ENCODE measurements at places on chromosomes 1 and 21.

DNA sequence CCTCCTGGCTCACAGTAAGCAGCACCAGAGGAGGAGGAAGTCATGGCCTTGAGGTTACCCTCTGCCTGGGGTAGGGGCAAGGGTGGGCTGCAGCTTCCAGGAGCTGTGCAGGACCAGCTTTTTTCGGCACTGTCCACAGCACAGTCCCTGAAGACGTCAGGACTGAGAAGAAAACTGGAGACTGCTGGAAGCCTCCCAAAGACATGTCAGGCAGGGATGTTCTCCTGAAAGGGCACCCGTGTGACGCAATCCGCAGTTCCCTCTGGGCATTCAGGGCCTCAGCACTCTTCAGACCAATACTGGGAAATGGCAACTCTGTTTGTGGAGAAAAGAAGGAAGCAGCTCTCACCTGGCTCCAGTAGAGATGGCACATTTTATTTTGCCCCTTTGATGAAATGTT, 64.8 kb upstream of the TENT5C start:
- no peak for DNase-seq

DNA sequence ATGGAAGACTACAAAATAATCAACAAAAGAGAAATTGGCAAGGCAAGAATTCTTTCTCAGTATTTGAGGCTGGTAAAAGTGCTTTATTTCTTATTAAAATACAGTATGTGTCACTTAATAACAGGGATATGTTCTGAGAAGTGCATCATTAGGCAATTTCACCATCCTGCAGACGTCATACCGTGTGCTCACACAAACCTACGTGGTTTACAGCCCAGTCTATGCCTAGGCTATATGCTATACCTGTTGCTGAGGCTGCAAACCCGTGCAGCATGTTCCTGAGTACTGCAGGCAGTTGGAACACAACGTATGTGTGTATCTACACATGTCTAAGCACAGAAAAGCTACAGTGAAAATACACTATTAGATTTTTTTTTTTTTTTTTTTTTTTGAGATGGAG, 2.7 kb upstream of the CCDC27 start:
- no peak for DNase-seq

DNA sequence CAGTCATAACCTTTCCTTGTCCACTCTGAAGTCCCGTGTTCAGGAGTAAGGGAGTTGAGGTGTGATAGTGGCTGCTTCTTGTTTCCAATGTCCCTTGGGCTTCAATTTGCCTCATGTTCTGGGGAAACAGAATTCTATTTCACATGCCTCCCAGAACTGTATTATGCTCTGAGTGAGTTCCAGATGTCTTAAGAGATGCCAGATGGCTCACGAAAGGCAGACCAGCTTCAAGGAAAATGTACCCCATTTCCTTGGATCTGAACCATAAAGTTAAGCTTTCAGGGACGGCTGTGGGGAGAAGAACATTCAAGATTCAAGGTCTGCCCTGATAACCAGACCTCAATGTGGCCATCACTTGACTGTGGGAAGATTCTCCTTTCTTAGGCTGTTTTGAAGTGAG, 42.4 kb downstream of the C1orf87 start:
- no peak for DNase-seq

- DNase-seq, result no peak
Measured at GRCh38 chr1:164611754-164612642, 53.0 kb downstream of the PBX1 start.

GRCh38 chr1:228392111-228392936, 14.3 kb downstream of the TRIM11 start:
- no peak for DNase-seq

- DNase-seq, result no peak
Measured at GRCh38 chr1:12048372-12048771, 14.7 kb upstream of the TNFRSF8 start.

GRCh38 chr1:175195281-175195680, 2.7 kb upstream of the KIAA0040 start:
- DNase-seq, result no peak

DNA sequence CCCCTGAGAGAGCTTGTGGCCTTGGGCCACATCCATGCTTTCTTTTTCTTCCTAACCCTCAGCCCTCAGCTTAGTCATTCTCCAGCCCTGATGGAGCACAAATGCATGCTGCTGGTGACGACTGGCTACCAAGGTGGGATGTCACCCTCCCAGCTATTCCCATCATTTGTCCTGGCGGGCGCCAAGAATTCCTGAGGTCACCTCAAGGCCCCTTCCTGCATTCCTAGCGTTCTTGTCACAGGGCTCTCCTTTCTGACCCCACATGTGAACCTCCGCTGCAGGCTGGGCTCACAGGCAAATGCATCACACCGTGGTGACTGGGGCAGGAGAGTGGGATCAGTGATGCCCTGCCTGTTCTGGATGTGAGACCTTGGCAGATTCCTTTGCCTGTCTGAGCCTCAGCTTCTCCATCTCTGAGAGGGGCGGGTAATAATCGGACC, 53.4 kb upstream of the IFFO2 start:
- no peak for DNase-seq

DNA sequence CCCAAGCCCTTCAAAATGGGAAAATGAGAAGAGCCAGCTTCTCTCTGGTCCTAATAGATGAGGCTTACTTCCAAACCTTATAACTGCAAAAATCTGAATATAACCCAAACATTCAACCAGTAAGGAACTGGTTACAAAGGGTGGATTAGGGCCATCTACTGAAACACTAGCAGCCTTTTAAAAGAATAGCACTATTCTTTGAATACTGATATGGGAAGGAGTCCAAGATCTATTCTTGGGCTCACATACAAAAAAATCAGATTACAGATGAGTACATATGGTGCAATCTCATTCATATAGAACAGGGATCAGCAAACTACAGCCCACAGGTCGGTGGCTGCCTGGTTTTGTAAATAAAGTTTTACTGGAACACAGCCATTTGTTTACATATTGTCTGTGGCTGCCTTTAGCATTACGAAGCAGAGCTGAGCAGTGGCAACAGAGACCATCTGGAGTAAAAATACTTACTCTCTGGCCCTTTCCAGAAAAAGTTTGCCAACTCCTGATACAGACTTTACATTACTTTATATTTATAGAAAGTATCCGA, 167.7 kb downstream of the ZSCAN20 start:
- peak; percentile 74 for DNase-seq

DNA sequence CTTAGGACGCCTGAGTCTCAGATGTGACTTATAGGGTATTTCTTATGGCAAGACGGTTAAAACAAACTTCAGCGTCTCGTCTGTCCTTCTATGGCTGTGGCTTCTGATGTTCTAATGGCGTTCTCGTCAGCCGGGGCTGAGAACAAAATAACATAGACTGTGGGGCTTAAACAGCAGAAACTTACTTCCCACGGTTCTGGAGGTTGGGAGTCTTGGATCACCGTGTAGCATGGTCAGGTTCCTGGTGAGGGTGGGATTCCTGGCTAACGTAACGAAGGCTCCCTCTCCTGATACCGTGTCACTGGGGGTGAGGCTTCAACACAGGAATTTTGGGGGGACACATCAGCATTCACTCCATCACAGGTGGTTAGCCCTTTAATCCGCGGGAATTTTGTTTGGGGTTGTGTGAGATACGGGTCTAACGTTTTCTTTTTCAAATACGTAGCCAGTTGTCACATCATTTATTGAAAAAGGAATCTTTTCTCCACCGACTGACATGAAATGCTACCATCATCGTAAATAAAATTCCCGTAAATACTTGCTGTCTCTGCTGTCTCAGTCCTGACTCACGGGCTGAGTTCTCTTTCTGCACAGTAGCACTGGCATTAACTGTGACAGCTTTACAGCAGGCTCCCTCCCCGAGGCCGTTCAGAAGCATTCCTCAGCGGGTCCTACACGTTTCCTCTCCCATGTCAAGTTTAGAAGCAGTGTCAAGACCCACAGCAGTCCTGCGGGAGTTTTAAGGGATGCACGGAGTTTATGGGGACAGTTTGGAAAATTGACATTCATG, 8.1 kb upstream of the POFUT2 start:
- DNase-seq, result no peak

DNA sequence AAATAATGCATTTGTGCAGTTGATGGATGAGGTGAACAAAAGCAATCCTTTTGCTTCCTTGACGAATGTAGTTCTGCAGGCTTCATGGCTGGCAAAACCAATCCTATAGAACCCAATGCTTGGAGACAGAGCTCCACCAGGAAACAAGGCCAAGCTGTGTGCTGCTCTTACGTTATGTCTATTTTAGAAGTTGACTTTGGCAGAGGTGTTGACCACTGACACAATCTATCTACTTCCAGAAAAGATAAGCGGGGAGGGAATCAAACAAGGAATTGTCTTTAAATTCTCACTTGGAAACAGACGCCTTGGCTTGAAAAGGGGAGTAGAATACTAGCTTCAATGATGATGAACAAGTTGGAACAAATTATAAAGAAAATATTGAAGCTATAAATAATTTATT, 211.2 kb downstream of the SETD4 start:
- no peak for DNase-seq

- no peak for DNase-seq
Measured at GRCh38 chr21:42191064-42191463, 27.9 kb upstream of the ABCG1 start.

DNA sequence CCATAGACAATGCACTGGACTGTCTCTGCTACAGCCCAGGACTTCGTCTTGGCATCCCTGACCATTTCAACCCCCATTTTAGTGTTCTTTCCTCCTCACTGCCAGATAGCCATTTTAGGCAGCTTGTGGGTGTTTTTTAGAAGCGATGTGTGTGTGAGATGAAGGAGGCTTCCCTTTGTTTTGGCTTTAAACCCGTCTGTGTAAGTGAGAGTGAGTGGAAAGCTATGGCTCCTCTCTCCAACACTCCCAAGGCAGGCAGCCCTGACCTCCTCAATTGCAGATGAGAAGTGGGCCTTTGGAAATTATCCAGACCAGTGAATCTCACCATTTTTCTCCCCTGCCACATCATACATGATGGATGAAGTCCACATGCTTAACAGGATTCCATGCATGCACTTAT, 70.3 kb upstream of the PGBD5 start:
- no peak for DNase-seq

GRCh38 chr1:40122855-40123254, 25.8 kb upstream of the PPT1 start:
- no peak for DNase-seq

GRCh38 chr1:59543211-59543668, 246.3 kb downstream of the FGGY start:
- DNase-seq, result no peak

- DNase-seq, result peak; percentile 6
Measured at GRCh38 chr21:30839304-30839703, 9.7 kb upstream of the KRTAP7-1 start.

- no peak for DNase-seq
Measured at GRCh38 chr1:25821112-25821476, 1.3 kb downstream of the MTFR1L start.

DNA sequence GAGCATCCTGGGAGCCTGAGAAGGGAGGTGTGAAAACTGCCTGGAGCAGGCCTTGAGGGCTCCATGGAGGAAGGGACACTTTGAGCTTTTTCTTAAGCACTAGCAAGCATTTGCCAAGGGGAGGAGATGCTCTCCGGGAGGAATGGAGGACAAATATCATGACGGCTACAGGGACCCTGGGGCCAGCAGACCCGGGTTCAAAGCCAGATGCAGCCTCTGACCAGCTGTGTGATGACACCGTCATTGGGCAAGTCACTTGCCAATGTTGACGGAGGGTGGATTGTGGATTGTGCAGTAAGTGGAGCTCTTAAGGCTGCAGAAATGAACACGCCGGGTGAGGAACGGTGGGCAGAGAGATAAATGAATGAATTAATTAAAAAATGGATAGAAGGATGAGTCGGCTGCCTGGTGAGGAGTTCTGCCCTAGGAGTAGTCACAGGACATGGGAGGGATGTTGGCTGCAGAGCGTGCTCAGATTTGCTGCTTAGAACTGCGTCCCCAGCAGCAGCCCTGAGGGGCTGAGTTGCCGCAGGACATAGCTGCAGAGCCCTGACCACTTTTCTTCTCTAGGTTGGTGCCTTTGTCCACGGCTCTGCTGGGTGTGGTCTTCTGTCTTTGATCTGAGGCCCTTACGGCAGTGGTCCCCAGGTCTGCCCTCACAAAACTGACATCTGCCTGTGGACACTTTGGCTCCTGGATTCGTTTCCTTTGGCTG, 507.6 kb downstream of the NPHP4 start:
- DNase-seq, result no peak

- DNase-seq, result no peak
Measured at GRCh38 chr1:42937141-42937696, 21.4 kb downstream of the SLC2A1 start.

GRCh38 chr1:78267513-78268218, 221.9 kb downstream of the GIPC2 start:
- no peak for DNase-seq

DNA sequence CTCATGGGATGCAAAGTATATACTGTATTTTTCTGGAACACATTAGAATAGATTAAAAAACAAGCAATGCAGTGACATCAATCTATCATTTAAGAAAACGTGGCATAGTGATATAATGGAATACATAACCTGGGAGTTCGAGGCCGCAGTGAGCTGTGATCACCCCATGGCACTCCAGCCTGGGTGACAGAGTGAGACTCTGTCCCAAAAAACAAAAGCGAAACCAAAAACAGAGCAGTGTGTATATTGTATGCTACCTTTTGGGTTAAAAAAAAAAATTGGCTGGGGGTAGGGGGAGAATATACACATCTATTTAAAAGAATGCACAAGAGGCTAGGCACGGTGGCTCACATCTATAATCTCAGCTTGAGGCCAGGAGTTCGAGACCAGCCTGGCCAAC, 13.5 kb downstream of the SLC2A1 start:
- DNase-seq, result no peak

GRCh38 chr21:46626536-46626935, 8.9 kb upstream of the PRMT2 start:
- no peak for DNase-seq

DNA sequence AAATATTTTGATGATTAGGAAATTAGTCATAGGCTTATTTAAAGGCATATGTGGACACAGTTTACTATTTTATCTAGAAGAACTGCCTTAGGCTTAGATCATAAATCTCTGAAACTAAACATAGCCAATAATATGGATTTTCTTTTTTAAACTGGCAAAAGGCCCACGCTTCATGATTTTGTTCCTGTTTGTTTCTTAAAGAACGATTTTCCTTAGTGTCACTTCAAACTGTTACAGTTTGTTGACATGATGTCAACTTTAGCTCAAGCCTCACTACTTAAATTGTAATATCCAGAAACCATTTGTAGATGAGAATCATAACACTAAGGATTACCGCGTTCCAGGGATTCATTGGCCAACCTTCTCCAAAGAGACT, 322.6 kb downstream of the HHIPL2 start:
- no peak for DNase-seq

DNA sequence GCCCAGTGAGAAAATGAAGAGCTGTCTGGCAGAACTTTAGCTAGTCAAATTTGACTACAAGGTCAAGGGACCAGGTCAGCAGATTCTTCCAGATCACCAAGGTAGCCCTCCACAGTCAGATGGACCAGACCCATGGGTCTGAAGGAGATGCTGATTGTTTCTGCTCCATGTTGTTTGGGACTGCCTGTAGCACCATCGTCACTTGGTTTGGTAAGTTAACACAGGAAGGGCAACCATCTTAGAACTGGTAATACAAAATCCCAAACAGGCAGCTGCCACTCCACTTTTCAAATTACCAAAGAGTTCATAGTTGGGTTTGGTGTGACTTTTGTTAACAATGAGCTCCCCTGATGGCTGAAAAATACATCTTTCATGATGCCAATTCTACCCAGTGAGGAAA, 9.0 kb downstream of the ITPKB start:
- DNase-seq, result no peak

- no peak for DNase-seq
Measured at GRCh38 chr1:227547310-227548118, 15.8 kb upstream of the ZNF678 start.

Data from NCI-H1694 treated with DMSO at 0.1 percent for 48 hours (cell line).